Activated CD8-positive, alpha-beta memory T cell treated with anti-CD3 and anti-CD28 coated beads for 36 hours (primary cell): ENCODE measurements at places on chromosomes 11 and 22. TPM values are rescaled to one million over a fixed set of nuclear protein-coding genes. Genes with fewer than 3 reads are reported as not detected.

Gene CARNS1
- 1.9 TPM for total RNA-seq

Gene C2CD2L
- total RNA-seq = 26.6 TPM

Gene FAT3
- total RNA-seq = not detected

Gene ROBO3
- total RNA-seq = 10.3 TPM

Gene KCNJ4
- total RNA-seq = not detected

Gene LZTR1
- 62.6 TPM for total RNA-seq

Gene SOX10
- total RNA-seq = not detected

Gene OR4A16
- not detected for total RNA-seq
